Endothelial cell of coronary artery (primary cell): ENCODE measurements at places on chromosomes 6 and 20. TPM values are rescaled to one million over a fixed set of nuclear protein-coding genes. Genes with fewer than 3 reads are reported as not detected.

The AVP gene
- total RNA-seq, result not detected in 2 replicates

The SLC16A10 gene
- not detected in 2 replicates for total RNA-seq

The IL20RA gene
- not detected in 2 replicates for total RNA-seq

The TUBB2B gene
- total RNA-seq, result 0.63 and 2.9 TPM in 2 replicates

The CDS2 gene
- 26.6 and 32.6 TPM in 2 replicates for total RNA-seq

The LY86 gene
- total RNA-seq, result not detected in 2 replicates

The NR2E1 gene
- not detected in 2 replicates for total RNA-seq

The GSTA3 gene
- not detected in 2 replicates for total RNA-seq

The GNMT gene
- total RNA-seq, result 0.09 TPM in 1 of 2 replicates, not detected in the other

The ADNP gene
- total RNA-seq, result 23.8 and 32.2 TPM in 2 replicates

The TRAPPC3L gene
- 0.09 TPM in 2 replicates for total RNA-seq

The MYH7B gene
- under 0.01 TPM in 1 of 2 replicates, not detected in the other for total RNA-seq

The OR2J2 gene
- total RNA-seq, result not detected in 2 replicates

The RAET1E gene
- total RNA-seq, result under 0.01 and 0.09 TPM in 2 replicates

The ERGIC3 gene
- total RNA-seq, result 271 and 306 TPM in 2 replicates

The DEFB110 gene
- total RNA-seq, result not detected in 2 replicates

The CCN6 gene
- total RNA-seq, result not detected in 2 replicates

The TGM6 gene
- not detected in 2 replicates for total RNA-seq

The MDN1 gene
- 26.4 and 34.5 TPM in 2 replicates for total RNA-seq

The CGA gene
- not detected in 2 replicates for total RNA-seq

The VWA7 gene
- total RNA-seq, result 0.09 TPM in 1 of 2 replicates, not detected in the other

The GINS1 gene
- 5.4 and 13.6 TPM in 2 replicates for total RNA-seq

The COL9A3 gene
- 0.19 and 0.27 TPM in 2 replicates for total RNA-seq

The APOBEC2 gene
- total RNA-seq, result not detected in 2 replicates

The TSPO2 gene
- not detected in 2 replicates for total RNA-seq

The LPA gene
- not detected in 2 replicates for total RNA-seq

The RHAG gene
- not detected in 2 replicates for total RNA-seq
